ENCODE measurements at places on chromosomes 1 and 21.

DNA sequence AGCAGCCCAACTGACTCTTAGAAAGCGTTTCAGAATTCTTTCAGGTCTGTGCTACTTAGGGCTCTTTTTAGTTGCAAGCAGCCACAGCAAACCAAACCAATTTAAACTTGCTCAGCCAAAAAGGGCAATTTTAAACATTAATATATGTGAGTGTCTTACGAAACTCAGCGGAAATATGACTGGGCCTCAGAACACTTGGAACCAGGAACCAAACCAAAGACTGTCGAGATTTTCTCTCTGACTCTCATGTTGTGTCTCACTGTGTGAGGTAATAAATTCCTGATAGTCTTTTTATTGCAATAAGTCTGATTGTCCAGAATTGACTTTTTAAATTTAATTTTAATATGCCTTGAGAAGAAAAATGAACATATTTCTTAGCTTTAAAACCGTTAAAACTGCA, 122.3 kb downstream of the SYF2 start:
- no peak for DNase-seq

GRCh38 chr1:223010582-223011504, 132.2 kb downstream of the TLR5 start:
- DNase-seq = peak; percentile 46

GRCh38 chr1:203544485-203544884, 50.5 kb downstream of the OPTC start:
- DNase-seq = no peak

- DNase-seq = peak; percentile 8
These were observed 16.1 kb downstream of the HSF2BP start for GRCh38 chr21:43643193-43643592.

- DNase-seq = peak; percentile 65
These were observed 987 bp downstream of the GPR137B start for GRCh38 chr1:236143104-236143948.

GRCh38 chr1:58815069-58815685, 31.3 kb upstream of the JUN start:
- peak; percentile 72 for DNase-seq

- no peak for DNase-seq
These were observed 139.1 kb upstream of the USH2A start for GRCh38 chr1:216562383-216562782.

- peak; percentile 46 for DNase-seq
These were observed at the start of gene CCDC185 for GRCh38 chr1:223393275-223394214. CCDC185 (plus strand) TSS chr1:223393415; CDS start chr1:223393476, 61 bp downstream.

GRCh38 chr1:91798241-91798648, 87.7 kb downstream of the TGFBR3 start:
- DNase-seq = no peak

Measured in eye (tissue), 1 donor.